NCI-H1105 treated with DMSO at 0.1 percent for 48 hours (cell line): ENCODE measurements at places on chromosomes 2 and 18.

DNA sequence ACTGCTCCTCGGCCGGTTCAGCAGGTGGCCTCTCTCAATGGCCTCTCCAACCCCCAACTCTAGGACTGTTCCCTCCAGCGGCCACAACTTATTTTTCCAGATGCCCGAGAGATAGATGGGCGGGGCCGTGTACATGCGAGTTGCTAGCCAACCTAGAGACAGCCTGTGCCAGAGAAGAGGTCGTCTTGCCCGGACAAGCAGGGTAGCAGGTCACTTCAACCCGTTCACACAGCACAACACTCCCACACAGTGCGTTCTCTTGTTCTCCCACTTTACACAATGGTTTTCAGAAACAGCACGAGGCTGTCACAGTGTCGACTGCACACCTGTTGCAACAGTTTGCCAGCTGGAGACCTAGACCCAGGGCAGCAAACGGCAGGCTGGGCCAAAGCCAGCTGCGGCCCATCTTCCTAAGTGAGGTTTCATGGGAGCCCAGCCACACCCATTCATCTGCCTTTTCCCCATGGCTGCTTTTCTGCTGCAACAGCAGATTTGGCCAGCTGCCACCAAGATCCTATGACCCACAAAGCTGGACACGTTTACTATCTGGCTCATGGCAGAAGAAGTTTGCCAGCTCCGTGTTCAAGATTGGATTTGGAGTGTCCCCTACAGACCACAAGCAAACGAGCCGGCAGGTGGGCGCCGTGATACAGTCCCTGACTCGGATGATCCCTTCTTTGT is 7.3 kb upstream of the PRLH start:
- peak; percentile 81 for DNase-seq

- no peak for DNase-seq
Observed at GRCh38 chr2:191854382-191855372, 7.8 kb upstream of the CAVIN2 start.

- DNase-seq = no peak
Observed at GRCh38 chr18:61890344-61890743, 2.5 kb downstream of the RNF152 start.

GRCh38 chr18:63128237-63128974 is 191.2 kb downstream of the BCL2 start:
- no peak for DNase-seq

GRCh38 chr2:50126845-50127244 is 905.1 kb downstream of the NRXN1 start:
- DNase-seq = peak; percentile 98

- no peak for DNase-seq
Observed at GRCh38 chr2:165911231-165911630, 42.3 kb downstream of the TTC21B start.

- no peak for DNase-seq
Observed at GRCh38 chr2:178157574-178157973, 36.7 kb upstream of the OSBPL6 start.

DNA sequence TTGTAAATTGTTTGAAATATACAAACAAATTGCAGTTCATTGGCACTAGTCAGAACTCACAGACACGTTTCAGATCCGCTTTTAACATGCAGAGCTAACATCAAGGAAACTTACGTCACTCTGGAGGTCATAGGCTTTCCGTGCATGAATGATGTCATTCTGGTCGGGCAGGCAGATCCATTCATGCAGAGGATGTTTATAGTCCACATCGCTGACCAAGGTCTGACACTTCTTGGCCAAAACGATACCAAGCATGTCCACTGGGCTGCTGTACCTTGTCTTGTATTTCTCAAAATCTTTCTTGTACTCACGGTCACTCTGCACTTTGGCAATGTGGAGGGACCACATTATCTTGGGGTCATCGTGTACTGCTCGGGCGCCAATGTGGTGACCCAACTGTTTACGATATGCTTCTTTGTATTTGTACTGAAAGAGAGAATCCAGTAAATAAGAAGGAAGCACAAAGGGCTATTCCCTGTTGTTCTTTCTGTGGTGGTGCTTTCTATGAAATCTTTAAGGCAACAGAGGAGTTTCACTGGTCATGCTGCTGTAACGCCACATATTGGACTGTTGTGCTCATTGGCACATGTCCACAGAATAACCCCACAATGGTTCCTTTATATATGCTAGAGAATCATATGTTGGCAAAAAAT is 114.8 kb downstream of the NEB start:
- no peak for DNase-seq

- peak; percentile 15 for DNase-seq
Observed at GRCh38 chr2:199707593-199708185, 143.3 kb downstream of the FTCDNL1 start.

- no peak for DNase-seq
Observed at GRCh38 chr18:55268151-55268601, 308.9 kb upstream of the CCDC68 start.

GRCh38 chr2:235048549-235048948 is 96.7 kb downstream of the SH3BP4 start:
- no peak for DNase-seq

GRCh38 chr18:23635283-23636070 is 27.2 kb downstream of the ANKRD29 start:
- DNase-seq = no peak

DNA sequence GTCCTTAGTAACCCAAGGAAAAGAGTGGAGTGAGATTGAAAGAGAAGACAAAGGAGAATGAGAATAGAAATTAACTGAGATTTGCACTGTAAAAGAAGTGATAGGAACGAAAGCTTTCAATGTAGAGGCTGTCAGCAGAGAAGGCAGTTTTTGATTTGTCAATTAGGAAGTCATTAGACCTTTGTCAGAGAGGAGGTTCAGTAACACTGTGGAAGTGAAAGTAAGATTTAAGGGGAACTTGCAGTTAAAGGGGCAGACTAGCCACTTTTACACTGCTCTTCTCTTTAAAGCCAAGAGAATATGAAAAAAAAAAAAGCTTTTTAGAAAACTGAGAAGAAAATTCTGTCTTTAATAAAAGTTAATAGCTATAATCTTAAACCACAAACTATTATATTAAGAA is 11.5 kb upstream of the KYNU start:
- no peak for DNase-seq

- no peak for DNase-seq
Observed at GRCh38 chr2:237171881-237172280, 86.2 kb downstream of the COPS8 start.
